ENCODE measurements at places on chromosomes 6 and 20. TPM values are rescaled to one million over a fixed set of nuclear protein-coding genes. Genes with fewer than 3 reads are reported as not detected.

The MEI4 gene
- total RNA-seq: not detected

The CASP8AP2 gene
- total RNA-seq: 7.8 TPM

The SLC32A1 gene
- not detected for total RNA-seq

The TBXT gene
- total RNA-seq: not detected

The IRF4 gene
- total RNA-seq: 0.65 TPM

The AK9 gene
- total RNA-seq: 1.6 TPM

The SPTLC3 gene
- 2.8 TPM for total RNA-seq

The PGBD1 gene
- 2.7 TPM for total RNA-seq

All from smooth muscle cell of bladder (primary cell).